DMS79 (cell line): ENCODE measurements at places on chromosomes 1 and 21.

- DNase-seq, result no peak
Measured at GRCh38 chr1:52544665-52545525, 8.0 kb downstream of the TUT4 start.

DNA sequence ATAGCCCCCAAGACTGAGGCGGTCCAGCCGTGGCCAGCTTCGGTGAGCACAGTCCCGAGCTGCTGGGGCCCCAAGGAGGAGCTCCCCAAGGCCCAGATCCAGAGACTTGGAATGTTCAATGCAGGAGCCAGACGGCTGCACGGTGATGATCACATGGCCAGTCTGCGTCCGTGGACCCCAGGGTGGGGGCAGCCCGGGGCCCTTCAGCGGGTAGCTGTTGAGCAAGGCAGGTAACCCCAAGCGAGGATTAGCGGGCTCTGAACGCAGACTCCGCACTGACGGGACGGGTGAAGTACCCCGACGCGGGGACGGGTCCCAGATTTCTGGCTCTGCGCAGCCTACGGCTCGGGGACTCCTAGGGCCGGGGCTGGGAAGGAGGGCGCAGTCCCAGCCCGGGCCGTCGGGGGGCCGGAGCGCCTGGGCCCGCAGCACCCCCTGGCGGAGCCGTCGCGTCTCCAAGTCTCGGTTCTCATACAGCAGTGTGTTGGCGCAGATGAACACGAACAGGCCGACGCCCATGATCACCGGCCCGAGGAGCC lies 2.7 kb downstream of the TMEM200B start:
- no peak for DNase-seq

- DNase-seq, result no peak
Measured at GRCh38 chr1:154707901-154708463, 100.0 kb upstream of the ADAR start.

DNA sequence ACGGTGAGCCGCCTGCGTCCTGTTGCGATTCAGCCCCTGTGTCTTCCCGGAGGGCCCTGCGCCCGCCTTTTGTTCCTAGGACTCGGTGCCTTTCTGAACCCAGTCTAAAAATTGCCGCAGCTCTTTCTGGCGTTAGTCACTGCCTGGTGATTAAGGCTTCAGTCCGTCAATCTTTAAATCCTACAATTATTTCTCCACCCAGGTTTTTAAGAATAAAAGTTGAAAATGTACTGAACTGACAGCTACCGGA lies 16.2 kb upstream of the PDXK start:
- no peak for DNase-seq

- no peak for DNase-seq
Measured at GRCh38 chr1:180117764-180118116, 36.9 kb upstream of the QSOX1 start.

DNA sequence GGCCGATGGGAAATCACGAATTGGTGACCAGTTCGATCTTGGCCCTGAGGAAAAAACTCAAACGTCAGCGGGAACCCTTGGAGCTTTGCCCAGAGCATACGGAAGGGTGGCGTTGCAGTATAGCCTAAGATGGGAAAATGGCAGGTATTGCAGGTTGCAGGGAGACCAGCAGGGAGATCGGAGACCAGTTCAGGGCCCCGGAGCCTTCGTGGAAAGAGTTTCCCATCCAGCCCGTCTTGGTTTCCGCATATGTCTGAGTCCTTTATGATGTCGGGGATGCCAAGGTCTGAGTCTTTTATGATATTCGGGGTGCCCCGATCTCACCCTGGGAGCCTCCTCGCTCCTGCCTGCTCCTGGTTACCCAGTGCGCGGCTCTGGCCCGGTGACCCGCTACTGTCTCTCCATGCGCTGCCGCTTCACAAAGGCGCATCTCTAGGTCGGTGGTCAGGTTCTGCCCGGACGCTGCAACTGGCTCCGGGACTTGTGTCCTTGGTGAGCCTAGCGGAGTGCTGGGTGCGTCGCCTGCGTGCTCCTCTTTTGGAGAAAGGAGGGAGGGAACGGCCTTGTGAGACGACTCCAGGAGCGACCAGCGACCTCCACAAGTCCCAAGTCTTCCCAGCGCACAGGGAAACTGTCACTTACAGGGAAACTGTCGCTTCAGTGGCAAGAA lies 94.2 kb downstream of the PRKAB2 start:
- no peak for DNase-seq

DNA sequence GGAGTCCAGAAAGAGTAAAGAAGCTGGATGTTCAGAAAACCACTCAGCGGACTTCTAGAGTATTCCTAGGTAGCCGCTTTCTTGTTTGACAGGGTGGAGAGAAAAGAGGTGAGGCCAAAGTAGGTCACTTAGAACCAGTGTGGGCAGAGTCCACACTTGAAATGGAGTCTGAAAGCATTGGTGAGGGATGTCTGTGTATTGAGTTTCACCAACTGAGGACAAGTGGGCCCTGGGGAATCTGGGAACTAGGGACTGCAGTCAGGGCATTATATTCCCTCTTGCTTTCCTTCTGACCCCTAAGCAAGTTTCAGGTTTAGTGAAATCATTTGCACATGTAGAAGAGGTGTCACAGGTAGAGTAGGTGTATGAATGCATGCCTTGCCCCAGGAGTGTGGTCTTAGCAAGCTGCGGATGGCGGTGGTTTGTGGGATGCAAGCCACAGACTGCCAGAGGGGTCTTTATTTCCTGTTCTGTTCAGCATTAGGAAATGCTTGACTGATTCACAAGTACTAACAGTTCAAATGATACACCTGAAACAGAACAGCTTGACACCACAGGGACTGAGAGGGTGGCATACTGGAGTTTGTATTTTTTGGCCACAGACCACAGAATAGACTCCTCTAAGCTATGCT lies 1.1 kb upstream of the GNG12 start:
- no peak for DNase-seq

- DNase-seq, result no peak
Measured at GRCh38 chr1:30928789-30929134, 20.2 kb upstream of the SDC3 start.
